ENCODE measurements at places on chromosomes 6 and 20.

GRCh38 chr6:40359808-40360207, 227.4 kb downstream of the LRFN2 start:
- no peak for DNase-seq

DNA sequence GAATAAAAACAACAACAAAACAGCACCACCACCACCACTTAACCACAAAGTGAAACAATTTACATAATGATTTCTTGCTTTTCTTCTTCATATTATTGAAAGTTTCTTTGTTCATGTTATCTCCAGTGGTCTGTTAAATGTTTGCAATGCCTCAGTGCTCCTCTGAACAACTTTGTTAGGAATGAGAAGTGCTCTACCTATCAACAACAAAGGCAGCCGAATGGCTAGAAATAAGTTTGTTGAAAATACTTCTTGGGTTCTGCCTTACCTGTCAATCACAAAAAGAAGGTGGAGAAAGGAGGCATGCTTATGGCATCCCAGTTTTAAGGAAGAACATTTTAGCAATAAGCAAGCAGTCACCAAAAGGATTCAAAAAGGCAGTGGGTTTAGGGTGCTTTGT, 490.2 kb downstream of the PRKN start:
- DNase-seq: no peak

- no peak for DNase-seq
Observed at GRCh38 chr20:49786668-49787370, 25.8 kb upstream of the SLC9A8 start.

GRCh38 chr20:7924692-7925091, 15.6 kb downstream of the HAO1 start:
- no peak for DNase-seq

DNA sequence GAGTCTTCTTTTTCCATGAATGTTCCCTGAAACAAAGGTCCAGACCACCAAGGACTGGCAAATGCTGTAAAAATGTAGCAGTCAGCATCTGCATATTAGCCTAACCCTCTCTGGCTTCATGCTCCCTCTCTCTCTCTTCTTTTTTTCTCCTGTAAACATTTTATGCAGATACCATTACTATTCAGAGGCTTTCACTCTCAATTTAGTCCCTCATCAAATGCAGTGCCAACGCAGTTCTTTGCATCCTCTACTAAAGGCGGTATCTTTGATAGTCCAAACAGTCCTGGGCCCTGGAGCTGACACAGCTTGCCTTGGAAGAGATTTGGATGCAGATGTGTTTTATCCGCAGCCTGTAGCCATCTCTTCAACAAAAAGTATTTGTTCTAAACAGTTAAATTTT, 167.1 kb upstream of the MMS22L start:
- no peak for DNase-seq

GRCh38 chr6:134464690-134465411, 146.9 kb upstream of the SGK1 start:
- no peak for DNase-seq

- DNase-seq: peak; percentile 12
Observed at GRCh38 chr6:35569011-35569461, 56.3 kb upstream of the TULP1 start.

DNA sequence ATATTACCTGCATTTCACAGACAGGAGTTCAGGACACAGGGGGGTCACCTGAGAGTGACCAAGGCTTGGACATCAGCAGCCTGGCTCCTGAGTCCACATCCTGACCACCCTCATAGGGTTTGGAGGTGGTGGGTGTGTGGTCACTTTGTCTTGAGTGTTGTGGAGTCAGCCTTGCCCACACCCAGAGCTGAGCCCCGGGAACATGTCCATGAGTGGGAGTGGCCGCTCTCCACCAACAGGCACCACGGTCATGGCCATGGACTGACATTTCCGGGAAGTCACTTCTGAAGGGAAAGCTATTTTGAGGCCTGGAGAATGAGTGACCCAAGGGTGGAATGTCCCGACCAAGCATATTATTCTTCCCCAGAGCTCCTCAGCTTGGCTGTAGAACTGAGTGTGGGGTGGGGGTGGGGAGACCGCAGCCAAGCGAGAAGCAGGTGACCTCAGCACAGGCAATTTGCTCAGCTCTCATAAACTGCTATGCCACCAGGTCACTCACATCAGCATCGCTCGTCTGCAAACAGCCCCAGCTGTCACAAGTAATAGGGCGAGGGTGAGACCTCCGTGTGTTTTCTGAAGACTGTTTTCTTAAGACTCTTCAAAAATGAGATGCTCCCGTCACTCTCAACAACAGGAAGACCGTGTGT, 348.6 kb upstream of the CDH4 start:
- DNase-seq: no peak

- no peak for DNase-seq
Observed at GRCh38 chr6:33683576-33684427, 27.7 kb downstream of the UQCC2 start.

DNA sequence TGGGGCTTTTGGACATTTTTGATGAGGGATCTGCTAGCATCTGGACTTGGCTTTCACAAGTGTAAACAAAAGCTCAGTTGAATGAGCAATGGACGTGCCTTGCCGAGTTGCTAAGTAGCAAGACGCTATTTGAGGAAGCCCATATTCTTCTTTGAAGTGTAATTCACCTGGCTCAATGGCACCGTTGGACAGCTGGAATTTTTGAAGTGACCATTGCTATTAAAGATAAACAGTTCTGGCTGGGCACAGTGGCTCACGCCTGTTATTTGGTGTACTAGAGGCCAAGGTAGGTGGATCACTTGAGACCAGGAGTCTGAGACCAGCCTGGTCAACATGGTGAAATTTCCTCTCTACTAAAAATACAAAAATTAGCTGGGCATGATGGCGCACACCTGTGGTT, 88.8 kb upstream of the SOX4 start:
- DNase-seq: no peak

GRCh38 chr6:159307246-159307790, 138.1 kb downstream of the FNDC1 start:
- DNase-seq: no peak

DNA sequence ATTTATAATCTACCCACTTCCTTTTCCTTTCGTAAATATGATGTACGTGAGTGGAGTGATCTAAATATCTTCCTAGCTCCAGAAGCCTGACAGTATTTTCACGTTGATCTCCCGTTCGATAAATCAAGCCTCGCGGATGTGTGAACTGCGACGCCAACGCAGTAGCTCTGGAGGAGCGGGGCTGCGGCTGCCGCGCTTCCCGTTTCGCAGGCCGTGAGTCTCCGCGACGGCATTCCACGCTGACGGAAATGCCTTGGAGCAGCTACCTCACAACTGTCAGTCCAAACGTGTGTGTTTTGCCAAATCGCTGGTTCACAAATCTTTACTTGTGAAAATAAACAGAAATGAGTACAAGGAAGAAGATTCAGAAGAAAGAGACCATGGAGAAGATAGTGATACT, 41.2 kb downstream of the BTBD3 start:
- no peak for DNase-seq
